Stimulated activated CD4-positive, alpha-beta T cell treated with anti-CD3 and anti-CD28 coated beads, Interleukin-4, amount 100 ng/mL, for 4 hours (primary cell): ENCODE measurements at places on chromosomes 2 and 18.
A peak's percentile ranks its signal among the peaks of the same experiment; 100 is the strongest.

GRCh38 chr2:170764880-170765261, 5.3 kb upstream of the ERICH2 start:
- DNase-seq: no peak

- no peak for DNase-seq
Observed at GRCh38 chr18:3540805-3541548, 91.0 kb downstream of the TGIF1 start.

- DNase-seq: no peak
Observed at GRCh38 chr18:34050661-34051060, 174.1 kb downstream of the NOL4 start.

DNA sequence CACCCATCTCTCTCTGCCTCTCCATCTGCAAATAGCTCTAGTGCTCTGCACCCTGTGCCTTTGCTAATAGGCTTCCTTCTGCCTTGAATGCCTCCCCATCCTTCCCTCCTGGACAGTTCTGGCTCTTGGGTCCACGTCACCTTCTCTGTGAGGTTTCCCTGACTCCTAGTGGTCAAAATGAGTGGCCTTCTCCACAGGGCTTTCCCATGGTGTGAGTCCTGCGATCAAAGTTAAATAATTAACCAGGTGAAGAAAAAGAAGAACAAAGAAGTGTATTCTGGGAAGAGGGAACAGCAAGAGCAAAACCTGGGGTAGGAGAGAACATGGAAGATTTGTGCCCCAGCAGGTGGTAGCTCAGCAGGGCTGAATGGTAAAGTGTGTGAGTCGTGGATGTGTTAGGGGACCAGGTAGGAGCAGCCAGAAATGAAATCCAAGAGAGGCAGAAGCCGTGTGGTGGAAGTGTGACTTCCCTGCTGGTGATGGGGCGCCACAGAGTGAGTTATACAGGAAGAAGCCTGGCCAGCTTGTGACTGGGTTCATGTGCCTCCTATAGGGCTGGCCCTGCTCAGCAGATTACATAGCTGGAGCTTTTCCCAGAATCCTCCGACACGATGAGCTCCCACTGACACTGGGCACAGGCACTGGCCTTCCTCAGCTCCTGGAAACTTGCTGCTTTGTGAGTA, 93.8 kb upstream of the LDAH start:
- no peak for DNase-seq

GRCh38 chr2:150471813-150472510, 15.5 kb downstream of the RND3 start:
- DNase-seq: no peak

DNA sequence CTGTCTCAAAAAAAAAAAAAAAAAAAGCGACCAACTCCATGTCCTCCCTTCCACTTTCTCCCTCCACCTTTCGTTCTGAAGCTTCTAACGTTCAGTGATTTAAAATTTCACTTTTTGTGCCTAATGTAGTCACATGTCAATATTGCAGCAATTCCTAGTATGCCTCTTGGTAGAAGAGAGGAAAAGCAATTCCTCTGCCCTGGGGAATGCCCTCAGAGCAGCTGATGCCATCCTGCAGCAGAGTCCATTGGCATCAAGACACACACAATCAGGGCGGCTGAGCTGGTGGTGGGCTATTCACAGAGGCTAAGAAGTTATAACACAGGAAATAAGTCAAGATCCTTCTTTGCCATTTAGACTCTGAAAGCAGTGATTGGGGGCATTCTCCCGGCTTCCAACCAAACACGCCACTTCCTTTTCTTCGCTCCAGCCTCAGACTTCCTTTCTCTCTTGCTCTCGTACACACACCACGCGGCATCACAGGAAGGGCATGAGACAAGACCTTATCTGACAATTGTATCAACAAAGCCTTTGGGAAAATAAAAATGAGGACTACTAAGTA, 71.9 kb downstream of the MOGAT1 start:
- no peak for DNase-seq

DNA sequence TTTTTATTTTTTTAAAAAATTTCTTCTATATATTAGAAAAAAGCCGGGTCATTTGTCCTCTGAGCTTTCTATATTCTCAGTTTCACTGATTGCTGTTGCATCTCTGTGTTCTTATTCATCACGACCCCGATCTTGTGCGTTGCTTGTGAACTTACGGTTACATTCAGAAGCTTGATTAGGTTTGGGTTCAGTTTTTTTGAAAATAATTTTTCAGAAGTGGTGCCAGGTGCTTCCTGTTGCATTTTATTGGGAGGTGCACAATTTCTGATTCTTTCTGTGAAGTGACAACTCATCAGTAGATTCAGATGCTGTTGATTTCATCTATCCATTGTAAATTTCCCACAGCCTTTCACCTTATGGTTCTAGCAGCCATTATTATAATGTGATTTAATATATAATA, 147.3 kb downstream of the INHBB start:
- no peak for DNase-seq

- DNase-seq: no peak
Observed at GRCh38 chr2:37744010-37744409, 72.6 kb upstream of the CDC42EP3 start.

DNA sequence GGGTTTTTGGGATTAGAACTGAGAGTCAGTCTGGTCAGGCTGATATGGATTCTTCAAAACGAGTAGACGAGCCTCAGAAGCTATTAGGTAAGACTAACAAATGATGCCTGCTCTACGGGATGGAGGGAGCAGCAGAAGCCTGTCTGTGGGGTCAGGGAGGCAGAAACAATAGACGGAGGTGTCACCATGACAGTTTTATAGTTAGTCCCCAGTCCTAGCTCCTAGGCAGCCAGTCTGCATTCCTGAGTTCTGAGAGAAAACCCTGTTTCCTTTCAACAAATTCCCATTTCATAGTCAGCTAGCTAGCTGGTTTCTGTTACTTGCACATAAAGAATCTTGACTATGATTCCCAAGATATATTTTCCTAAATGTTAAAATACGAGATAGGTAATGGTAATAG, 542.1 kb downstream of the PID1 start:
- DNase-seq: no peak

DNA sequence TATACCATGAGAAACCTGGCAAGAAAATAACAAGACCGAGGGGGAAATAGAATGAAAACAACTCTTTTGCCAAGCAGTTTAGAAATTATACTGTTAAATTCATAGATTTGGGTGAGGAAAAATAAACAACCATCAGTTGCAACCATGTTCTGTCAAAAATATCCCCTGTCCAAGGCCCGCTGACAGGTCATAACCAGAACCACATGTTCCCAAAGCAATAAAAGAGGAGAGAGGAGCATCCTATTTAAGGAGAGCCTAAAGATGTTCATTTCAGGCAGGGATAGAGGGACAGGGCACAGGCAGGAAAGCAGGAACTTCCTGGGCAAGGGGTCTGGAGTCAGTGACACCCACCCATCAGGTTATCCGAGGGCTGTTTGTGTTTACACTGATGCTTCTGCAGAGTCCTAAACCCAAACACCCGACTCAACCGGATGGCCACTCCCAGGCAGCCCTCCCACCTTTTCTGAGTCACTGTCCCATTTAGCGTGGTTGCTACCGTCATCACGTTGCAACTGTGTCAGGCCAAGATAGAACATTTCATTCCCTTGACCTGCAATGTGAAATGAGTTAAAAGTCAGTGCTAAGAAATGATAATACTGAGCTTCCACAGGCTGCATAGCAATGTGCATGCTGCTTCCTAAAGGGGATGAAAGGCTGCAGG, 468.3 kb upstream of the RAB12 start:
- no peak for DNase-seq

GRCh38 chr2:236568068-236568921, 1.3 kb upstream of the ACKR3 start:
- peak; percentile 18 for DNase-seq

- DNase-seq: no peak
Observed at GRCh38 chr2:170255971-170256370, 78.0 kb downstream of the MYO3B start.

DNA sequence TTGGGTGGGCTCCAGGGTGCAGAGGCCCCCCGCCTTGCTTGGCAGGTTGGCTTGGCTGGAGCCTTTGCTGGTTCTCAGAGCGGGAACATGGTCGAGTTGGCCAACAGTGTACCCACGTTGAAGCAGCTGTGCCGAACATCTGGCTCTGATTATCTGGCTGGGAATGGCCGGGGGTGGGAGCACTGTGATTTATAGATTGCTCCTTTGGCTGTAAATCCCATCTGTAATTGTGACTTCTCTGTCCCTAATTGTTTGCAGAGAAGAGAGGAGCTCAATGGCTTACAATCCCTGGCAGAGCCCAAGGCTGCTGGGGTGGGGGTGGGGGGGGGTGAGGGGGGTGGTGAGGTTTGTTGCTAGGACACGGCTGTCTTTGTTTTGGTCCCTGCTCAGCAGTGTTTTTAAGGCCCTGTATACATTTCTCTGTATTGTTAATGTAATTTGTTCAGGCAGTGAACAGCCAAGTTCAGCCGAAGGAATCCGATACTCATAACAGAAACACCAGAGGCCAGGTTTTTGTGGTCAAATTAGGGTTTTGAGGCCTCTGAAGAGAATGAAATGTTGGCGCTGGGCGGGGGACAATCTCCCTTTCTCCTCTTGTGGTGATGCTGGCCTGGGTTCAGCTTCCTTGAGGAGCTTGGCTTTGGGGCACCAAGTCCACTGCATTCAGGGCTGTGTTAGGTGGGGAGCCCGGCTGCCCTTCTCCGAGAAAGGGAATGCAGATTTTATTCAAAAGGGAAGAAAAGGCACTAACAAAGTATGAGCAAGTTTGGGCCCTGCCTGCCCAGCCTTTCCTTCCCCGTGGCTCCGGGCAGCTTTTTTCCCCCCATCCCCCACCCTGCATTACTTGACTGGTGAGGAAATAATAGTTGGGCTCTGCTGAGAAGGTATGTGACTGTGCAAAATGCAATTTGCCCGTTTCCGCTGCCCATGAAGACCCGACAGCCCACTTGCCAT, 82.5 kb downstream of the TCF7L1 start:
- DNase-seq: no peak

GRCh38 chr2:98771721-98772524, 41.0 kb upstream of the MGAT4A start:
- peak; percentile 23 for DNase-seq

DNA sequence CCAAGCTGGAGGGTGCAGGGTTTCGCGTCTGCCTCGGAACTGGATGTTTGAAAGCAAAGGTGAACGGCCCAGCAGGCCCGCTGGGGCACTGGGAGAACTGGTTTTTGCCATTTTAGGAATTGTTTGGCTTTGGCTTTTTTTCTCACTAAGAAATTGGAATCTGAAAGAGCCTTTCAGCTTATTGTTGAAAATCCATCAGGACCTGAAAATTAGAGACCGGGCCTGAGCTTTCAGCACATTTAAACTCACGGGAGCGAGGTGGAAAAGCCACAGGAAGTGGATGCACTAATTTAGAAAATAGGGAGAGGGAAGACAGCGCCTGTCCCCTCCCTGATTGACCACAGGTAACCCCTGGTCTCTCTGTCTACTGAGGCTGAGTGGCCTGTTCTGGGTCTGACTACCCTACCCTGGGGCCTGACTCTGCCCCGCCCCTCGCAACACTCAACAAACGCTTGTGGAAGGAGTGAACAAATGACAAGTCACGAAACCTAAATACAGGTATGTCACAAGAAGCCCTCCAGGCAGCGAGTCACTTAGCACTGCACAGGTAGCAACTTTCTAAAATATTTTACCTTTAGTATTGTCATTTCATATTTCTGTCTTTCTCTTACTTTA, 100.3 kb upstream of the MBOAT2 start:
- DNase-seq: no peak

GRCh38 chr2:187991389-187991788, 300.3 kb upstream of the GULP1 start:
- DNase-seq: no peak

GRCh38 chr18:5574843-5575242, 31.0 kb upstream of the EPB41L3 start:
- no peak for DNase-seq

DNA sequence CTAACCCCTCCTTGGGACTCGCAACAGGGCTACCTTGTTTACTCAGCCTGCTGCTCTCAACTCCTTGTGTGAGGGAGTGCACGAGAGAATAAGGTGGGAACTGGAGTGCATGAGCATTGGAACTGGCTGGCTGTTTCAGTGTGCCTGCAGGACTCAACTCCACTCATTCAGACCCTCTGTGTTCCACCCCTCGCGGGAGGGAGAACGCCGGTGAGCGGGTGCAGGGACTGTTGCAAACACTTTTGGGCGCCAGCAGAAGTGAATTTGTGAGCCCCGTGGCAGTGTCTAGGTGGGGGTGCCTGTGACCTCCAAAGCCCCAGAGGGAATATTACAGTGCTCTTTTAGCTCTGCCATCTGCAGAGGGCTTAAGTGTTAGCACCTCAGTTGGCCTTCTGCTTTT, 1978.3 kb upstream of the PIK3C3 start:
- DNase-seq: no peak

- DNase-seq: no peak
Observed at GRCh38 chr2:74550231-74550630, 3.5 kb downstream of the LOXL3 start.

- DNase-seq: no peak
Observed at GRCh38 chr2:75135776-75136400, 63.4 kb downstream of the TACR1 start.

DNA sequence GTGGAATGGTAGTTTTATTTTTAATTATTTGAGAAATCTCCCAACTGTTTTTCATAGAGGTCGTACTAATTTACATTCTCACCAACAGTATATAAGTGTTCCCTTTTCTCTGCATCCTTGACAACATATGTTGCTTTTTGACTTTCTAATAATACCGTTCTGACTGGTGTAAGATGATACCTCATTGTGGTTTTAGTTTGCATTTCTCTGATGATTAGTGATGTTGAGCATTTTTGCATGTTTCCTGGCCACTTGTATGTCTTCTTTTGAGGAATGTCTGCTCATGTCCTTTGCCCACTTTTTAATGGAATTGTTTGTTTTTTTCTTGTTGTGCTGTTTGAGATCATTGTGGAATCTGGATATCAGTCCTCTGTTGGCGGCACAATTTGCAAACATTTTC, 242.5 kb downstream of the ZNF521 start:
- no peak for DNase-seq

DNA sequence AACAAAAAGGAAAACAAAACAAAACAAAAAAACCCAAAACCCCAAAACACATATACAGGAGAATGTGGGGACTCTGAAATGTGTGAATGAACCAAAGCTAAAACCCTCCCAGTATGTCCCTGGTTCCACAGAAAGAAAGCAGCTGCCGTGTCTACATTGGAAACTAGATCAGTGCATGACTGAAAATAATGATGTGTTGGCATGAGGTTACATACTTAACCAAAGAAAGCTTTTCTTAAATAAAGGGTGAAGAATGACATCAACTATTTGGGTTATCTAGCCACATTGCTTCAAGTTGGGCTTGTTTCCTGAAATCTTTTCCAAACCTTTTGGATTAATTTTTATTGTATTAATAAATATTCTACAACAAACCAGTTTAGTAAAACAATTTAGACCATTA, 91.9 kb upstream of the FN1 start:
- no peak for DNase-seq

- no peak for DNase-seq
Observed at GRCh38 chr2:86695053-86695691, 24.9 kb upstream of the RMND5A start.

DNA sequence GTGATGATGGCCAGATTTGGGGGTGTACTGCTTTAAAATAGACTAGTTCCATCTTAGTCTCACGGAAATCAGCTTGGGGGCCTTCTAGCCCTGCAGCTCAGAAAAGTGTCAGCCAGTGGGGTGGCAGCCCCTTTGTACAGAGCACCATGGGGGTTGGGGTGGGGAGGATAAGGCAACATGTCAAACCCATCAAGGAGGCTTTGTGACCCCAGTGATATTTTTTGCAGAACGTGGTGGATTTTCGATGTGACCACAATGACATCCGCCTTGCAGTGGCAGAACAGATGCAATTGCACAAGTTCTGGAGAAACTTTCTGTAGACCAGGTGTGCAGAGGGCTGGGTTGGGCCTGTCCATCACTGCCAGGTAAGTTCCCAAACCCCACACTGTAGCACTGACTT, 3.0 kb upstream of the CD8A start:
- no peak for DNase-seq

GRCh38 chr2:50624506-50624905, 407.4 kb downstream of the NRXN1 start:
- no peak for DNase-seq
